ENCODE measurements at places on chromosomes 1 and 21. TPM values are rescaled to one million over a fixed set of nuclear protein-coding genes. Genes with fewer than 3 reads are reported as not detected.
A peak's percentile ranks its signal among the peaks of the same experiment; 100 is the strongest.

DNA sequence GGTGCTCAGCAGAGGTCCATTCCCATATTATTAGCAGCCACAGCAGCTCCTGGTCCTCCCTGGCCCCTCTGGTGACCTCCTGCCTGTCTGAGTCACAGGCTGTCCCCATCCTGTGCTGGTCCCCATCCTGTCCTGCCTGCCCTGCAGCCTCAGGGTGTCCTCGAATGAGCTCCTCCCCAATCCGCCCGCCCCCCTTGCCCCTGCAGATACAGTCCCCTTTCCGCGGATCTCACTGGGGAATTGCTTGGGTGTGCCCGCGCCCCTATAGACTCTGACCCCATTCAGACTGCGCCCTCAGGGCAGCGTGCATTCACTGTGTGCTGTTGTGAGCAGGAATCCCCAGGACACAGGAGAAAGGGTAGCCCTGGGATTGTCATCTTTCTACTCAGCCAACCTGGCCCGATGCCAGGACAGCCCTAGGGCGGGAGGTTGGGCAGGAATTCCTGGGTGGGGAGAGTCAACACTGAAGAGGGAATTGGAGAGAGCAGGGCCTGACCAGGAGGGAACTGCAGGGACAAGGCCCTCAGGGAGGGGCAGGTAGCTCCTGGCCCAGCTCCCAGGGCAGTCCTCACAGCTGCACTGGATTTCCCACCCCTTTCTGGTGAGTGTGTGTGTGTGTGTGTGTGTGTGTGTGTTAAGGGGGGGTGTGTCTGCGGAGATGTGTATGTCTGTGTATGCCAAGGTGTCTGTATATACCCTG lies 1.1 kb upstream of the GUCA2A start:
- peak; percentile 31 for DNase-seq

DNA sequence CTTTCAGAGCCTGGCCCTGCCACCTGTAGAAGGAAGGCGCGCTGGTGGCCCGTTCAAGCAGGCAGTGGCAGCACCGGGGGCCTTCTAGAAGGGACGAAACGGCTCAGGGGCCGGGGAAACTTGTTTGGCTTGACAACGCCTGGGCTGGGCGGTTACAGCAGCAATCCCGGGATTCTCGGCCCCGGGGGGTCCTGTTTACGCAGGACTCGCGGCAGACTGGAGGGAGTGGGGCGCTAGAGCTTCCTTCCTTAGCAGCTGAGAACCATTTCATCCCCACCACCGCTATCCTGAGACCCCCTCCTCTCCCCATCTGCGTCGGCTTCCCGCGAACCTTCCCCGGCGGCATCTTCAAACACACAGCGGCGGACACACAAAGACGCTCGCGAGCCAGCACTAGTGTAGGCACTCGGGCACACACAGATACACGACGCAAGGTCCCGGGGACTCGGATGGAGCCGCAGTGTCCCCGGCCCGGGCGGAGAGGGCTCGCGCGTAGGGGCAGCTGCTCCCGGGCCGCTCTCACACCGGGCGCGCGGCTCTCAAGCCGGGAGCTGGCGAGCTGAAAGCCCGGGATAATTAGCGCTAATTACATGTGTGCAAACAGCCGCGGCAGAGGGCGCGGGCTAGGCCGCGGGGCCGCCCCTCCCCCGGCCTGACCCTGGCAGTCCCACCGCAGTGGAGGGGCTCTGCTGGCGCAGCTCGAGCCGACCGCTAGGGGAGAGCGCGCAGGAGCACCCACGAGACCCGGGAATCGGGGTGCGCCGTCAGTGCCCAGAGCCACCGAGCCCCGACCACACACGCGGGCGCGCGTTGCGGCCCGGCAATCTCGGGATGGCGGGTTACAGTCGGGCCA lies 271.4 kb downstream of the FOXD2 start:
- no peak for DNase-seq

DNA sequence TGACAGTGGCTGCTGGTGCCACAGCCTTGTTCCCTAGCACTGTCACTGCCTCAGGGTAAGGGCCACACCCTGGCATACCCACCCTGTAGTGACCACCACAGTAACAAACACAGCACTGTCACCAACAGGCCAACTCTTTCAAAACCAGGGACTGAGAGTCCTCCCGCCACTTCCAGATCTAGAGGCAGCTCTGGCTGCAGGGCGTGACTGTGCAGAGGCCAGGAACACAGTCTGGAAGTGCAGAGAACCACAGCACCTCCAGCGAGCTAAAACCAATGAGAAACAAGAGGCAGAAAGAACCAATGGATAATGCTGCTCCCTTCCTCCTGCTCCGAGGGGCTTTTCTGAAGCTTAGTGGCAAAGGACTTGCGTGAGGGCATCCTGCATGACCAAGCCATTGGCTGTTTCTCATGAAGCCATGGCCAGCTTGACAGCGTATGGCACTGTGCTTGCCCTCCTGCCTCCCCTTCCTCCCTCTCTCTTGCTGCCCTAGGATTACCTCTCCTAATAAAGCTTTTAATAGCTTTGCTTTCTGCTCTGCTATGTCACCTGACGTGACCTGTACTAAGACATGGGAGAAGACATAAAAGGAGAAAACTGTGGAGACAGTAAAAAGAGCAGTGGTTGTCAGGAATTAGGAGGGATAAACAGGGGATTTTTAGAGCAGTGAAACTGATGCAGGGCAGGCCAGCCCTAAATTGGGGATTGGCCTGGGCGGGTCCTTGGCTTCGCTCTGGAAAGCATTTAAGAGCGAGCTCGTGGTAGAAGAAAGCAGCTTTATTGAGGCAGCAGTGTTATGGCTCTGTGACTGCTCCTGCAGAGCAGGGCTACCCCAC lies 7.2 kb downstream of the PARP1 start:
- DNase-seq: no peak

GRCh38 chr21:26776310-26777021 lies 68.7 kb downstream of the ADAMTS1 start:
- DNase-seq: peak; percentile 68

GRCh38 chr1:224245188-224245587 lies 62.1 kb downstream of the DEGS1 start:
- DNase-seq: peak; percentile 23

DNA sequence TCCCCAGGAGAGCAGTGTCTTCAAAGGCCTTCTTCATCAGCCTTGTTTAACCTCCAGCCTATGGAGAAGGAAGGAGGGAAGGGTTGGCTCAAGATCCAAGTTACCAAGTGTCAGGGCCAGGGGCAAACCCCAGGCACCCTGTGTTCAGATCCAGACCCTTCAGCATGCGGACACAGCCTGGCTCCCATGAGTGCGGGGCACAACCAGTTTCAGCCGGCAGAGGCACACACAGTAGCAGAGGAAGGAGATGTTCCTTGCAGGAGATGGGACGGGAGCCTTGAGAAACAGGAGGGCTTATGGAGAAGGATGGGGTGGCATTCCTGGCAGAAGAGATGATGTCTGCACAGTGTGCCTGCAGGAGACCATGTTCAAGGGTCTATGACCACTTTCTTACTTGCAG lies 161.7 kb upstream of the EDN2 start:
- DNase-seq: no peak

- no peak for DNase-seq
Observed at GRCh38 chr1:20139776-20140612, 871 bp downstream of the PLA2G2F start.

GRCh38 chr1:15737324-15738319 lies 1.6 kb downstream of the SLC25A34 start:
- DNase-seq: no peak

DNA sequence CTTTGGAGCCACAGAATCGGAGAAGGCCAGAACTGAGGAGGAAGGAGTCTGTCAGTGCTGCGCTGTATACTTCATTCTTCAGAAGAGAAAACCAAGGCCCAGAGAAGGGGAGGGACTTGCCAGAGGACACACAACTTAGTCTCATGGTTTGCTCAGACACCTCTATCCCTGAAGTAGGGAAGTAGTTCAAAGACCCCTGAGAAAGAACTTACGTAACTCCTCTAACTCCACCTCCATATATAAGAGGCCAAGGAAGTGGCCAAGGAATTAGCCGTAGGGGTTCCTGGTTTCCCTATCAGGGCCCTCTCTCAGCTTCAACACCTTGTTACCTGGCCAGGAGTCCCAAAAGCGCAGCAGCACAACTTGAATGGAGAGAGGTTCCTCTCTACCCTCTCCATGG lies 580 bp upstream of the NECTIN4 start:
- no peak for DNase-seq

G0S2 gene
- 146 TPM for total RNA-seq

All from fibroblast of the aortic adventitia (primary cell).